ENCODE measurements at places on chromosomes 5 and 9.

DNA sequence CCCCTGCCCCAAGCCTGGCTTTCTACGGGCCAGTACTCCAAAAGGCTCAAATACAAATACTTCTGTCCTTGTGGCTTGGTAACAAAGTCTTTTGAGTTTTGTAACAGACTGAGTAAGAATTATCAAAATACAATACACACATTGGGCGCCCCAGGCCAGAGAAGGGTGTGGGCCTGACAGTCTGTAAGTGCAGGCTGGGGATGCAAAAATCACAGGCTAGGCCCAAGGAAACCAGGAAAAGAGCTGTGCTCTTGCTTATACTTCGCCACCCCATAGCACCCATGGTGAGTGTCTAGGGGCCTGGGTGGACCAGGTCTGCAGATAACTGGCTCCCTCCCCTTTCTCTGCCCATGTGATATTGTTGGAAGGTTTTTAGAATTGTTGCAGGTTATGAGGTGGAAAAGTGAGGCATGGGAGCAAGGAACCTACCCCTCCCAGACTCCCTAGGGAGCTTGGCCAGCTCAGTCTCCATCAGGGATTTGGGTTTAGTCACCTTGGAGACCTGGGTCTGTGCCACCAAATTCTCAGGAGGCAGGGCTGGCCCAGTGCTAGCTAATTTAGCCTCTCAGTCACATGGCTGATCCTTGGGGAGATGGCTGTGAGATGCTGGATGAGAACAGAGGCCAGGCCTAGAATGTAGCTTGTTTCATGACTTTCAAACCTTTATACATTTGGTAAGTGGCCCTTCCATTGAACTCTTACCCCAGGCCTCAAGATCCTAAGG, 72.9 kb downstream of the TARS1 start:
- peak; percentile 18 for DNase-seq

DNA sequence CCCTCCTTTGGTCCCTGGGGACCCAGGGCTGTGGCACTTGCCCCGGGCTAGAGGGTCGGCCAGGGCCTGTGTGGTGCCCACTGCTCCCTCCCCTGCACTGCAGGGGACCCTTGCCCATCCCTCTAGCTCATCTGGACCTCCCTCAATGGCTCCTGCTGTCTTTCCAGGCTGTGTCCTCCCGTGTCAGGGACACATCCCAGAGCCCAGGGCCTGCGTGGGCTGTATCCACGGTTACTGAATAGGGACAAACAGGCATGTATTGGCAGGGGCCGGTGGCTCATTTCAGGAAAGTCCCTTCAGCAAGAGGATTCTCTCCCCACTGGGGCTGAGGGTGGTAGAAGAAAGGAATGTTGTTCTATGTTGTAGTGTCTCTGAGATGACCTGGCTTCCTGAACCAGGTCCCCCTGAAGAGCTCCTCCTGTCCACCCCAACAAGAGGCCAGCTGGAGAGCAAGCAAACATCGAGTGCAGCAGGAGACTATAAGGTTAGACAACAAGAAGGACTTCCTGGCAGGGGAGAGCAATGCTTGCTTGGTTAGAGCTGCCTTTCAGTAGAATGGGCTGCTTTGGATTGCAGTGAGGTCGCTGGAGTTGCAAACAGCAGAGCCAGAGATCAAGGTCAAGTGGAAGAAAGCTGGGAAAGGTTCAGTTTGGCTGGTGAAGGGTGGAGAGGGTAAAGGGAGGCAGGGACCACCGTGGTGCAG, 1.0 kb upstream of the CRB2 start:
- DNase-seq = no peak

- DNase-seq = no peak
These were observed 31.2 kb upstream of the APC start for GRCh38 chr5:112706446-112707016.

GRCh38 chr9:36746415-36746814, 173.7 kb downstream of the MELK start:
- DNase-seq = no peak

DNA sequence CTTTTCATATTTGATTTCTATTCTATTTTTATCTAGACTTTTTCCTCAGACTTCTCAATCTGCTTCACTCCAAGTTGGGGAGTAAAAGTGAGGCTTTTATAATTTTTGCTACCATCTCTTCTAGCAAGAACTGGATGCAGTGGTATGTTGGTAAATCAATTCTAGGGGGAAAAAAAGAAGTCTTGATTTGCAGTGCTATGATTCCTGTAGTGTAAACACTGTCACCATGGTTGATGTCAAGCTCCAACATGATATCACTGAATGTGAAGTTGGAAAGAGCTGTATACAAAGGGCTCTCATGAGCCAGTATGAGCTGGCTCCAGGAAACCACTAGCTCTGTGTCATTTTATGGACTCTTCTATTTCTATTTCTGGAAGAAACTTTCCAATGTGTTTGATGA, 439.2 kb downstream of the NTRK2 start:
- DNase-seq = no peak
